ENCODE measurements at places on chromosomes 2 and 18.
A peak's percentile ranks its signal among the peaks of the same experiment; 100 is the strongest.

DNA sequence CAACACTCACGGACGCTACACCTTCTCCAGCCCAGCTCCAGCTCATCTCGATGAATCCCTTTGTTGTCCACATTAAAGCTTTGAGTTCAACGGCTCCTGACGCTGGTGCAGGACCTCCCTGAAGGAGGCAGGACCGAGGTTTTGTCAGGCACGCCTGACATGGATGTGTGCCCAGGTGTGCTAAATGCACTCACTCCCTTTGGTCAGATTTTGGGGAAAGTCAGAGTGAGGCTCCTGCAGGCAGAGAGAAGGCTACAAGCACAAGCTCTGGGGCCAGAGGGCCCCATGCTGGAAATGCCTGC, 78.6 kb downstream of the NDUFA10 start:
- DNase-seq = no peak

DNA sequence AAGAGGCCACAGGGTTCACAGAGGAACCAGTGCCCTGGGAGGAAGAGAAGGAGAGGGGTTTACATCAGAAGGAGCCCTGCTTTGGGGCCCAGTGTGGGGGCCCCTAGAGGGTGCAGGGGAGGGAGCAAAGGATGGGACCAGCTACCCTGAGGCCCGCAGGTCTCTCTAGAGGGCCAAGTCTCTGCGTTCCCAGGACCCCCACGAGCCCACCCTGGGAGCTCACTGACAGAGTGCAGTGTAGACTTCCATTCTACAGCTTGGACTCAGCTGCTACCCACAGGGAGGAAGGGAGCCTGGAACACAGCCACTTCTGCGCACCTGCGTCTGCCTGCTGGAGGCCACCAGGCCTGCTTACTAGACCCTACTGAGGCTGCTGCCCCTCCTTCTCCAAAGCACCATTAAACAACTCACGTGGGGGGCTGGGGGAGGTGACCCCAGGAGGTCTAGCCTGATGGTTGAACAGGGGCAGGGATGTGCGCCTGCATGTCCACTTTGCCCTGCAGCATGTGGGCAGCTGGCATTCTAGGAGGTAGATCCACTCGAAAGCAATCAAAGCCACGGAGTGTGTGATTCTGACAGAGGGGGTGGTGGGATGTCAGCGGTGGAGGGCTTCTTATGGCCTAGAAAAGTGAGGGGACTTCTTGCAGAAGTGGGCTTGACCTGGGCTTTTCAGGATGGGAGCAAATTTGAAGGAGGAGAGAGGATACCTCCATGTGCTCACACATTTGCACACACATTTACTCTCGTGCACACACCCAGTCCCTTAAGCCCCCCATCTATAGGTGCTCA, 90.2 kb downstream of the ZFP36L2 start:
- DNase-seq = no peak

GRCh38 chr2:70664525-70664924, 103.5 kb downstream of the ADD2 start:
- peak; percentile 6 for DNase-seq

DNA sequence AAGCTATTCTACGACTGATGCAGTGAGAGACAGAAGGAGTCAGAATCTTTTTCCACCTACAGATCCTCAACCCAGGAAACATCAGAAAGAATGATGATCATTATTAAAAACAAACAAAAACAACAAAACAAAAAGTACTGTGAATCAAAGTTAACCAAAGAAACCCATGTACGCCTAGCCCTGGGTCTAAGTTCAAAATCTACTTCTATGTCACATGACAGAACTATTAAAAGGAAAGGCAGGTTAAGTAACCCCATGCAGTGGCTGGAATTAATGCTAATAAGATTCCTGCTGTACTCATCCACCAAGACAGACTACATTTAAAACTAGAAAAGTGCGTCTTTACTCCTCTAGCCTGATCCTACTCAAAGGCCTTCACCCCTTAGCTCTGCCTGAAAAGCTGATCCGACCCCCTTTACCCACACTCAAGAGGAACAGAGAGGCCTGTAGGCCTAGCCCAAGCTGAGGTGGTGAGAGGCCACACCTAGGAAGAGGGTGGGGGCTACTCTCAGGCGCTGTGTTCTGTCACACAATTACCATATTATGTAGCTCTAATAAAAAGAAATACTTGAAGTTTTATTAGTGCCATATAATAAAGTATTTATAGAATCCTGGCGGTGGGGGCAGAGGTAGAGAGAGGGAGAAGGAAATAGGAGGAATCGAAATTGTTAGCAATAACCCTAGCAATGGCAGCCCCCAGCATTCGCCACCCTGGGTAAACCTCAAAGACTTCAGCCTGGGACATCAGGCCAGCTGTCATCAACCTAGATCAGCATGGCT, 37.1 kb downstream of the NHEJ1 start:
- DNase-seq = no peak

DNA sequence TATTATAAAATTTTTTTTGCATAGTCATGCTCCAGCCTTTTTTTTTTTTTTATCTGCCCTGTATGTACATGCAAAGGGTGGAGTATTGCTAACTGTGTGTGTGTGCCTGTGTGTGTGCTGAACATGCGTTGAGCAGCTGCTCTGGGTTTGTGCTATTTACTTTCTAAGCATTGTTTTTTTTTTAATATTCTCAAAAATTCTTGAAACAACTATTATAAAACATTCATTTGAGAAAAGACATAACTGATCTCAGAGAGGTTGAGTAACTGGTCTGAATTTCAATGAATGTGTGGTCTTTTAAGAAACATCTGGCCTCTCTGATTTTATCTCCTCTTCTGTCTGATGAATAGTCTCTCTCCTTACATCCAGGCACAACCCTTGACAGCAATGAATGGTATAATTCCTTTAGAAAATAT, 366.0 kb upstream of the SLC14A2 start:
- DNase-seq = no peak

DNA sequence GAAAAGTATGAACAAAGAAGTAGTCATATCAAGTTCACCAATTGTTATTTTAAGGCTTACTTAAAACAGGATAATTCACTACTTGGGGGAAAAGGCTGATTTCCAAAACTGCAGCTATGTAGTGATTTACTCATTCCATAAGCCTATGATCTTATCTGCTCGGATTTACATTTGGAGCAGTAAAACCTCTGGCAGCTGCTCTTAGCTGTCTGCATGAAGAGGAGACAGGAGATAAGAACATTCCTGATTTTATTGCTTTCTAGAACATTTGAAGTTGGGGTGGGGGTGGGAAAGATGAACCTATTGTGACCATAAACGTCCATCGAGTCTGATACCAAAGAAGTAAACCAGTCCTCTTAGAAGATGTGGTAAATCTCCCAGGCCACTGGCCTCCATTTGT, 120.9 kb downstream of the MMADHC start:
- DNase-seq = no peak

- DNase-seq = no peak
Measured at GRCh38 chr18:56632070-56633022, 6.0 kb downstream of the TXNL1 start.

GRCh38 chr2:175883586-175884194, 118.4 kb downstream of the LNPK start:
- DNase-seq = no peak

- no peak for DNase-seq
Measured at GRCh38 chr2:23456881-23457760, 72.1 kb downstream of the KLHL29 start.

DNA sequence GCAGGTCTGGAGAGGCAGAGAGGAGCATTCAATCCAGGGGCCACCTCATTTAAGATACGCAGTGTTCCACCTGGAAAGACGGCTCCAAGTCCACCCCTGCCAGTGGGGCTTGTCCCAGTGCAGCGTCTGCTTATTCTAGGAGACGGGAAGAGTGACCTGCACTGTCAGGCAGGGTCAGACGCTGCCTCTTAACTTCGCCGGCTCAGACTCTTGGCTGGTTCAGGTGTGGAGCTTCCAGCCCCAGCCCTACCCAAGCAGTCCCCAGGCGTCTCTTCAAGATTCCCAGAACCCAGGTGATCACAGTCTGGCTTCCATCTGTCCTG, 208.5 kb downstream of the TFCP2L1 start:
- DNase-seq = no peak

DNA sequence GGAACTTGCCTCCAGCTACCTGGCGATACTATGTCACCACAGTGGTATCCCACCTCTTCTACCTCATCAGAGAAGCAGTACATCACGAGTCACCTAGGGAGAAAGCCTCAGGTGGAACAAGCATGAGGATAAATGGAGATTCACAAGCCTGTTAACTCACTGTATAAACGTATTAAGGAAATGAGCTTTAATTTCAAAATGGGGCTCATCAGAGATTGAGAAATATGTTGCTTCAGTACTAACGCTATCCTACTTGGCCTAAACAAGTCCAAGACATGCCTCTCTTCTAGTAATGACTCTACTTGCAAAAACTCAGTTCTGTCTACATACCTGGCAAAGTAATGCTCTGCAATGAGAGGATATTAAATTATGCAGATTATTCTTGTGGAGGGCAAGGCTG, 4.3 kb downstream of the SLC39A6 start:
- no peak for DNase-seq

- no peak for DNase-seq
Measured at GRCh38 chr2:23486684-23487075, 101.7 kb downstream of the KLHL29 start.

GRCh38 chr2:101018934-101019333, 16.8 kb downstream of the RPL31 start:
- no peak for DNase-seq

DNA sequence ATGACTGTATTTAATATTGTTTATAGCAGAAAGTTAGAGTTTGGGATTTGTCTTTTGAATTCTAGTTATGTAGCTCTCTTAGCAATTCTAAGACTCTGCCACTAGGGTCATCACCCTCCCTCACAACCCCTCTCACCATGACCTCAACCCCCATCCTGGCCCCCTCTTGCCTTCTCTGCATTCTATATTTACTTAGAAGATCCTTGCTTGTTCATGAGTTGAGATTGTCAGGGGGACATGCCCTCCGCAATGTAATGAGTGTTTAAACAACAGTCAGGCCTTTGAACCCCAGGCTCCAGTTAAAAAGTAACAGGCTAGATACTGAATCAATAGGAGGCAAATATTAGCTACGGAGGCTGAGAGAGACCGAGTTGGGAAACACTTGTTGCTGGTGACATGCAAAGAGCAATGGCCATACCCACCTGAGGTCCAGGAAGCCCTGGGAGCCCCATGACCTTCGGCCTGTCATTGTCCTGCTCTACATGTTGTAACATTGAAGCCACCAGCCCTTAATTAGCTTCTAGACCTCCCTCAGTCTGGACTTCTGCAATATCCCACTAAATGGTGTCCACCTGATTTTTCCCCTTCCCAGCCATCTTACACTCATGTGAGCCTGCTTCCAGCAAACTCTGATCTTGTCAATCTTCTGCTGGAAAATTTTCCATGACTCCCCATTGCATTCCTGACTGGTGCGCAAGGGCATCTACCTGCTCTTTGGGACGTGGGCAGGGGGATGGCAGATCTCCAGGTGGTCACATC, 221.1 kb downstream of the ALPK2 start:
- DNase-seq = no peak

DNA sequence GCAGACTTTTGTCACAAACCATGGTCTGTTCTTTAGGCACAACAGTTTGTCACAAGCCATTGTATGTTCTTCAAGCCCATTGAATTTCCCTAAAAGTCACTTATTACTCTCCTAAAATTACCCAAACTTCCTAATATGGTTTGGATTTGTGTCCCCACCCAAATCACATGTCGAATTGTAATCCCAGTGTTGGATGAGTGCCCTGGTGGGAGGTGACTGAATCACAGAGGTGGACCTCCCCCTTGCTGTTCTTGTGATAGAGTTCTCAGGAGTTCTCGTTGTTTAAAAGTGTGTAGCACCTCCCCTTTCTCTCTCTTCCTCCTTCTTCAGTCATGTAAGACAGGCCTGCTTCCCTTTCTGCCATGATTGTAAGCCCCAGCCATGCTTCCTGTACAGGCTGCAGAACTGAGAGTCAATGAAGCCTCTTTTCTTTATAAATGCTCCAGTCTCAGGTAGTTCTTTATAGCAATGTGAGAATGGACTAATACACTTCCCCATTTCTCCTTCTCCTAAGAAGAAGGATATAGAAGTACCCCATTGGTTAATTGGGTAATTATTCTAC, 11.2 kb upstream of the GYPC start:
- no peak for DNase-seq

- DNase-seq = no peak
Measured at GRCh38 chr2:80703532-80703931, 399.0 kb upstream of the LRRTM1 start.

DNA sequence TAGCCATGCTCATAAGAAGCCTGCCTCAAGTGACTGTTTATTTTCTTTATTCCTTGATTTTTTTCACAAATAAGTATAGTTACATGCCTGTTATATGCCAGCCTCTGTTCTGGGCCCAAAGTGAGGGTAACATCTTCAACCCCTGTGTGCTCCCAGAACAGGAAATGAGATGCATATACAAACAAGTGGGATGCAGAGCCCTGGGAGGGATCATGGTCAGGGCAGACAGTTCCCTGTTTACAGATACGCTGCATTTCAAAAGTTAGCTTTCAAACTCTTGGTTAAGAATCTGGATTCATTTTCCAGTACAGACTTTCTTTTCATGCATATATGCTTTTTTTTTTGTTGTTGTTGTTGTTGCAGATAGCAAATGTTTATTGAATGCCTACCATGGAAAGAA, 24.4 kb downstream of the GPR39 start:
- DNase-seq = no peak

DNA sequence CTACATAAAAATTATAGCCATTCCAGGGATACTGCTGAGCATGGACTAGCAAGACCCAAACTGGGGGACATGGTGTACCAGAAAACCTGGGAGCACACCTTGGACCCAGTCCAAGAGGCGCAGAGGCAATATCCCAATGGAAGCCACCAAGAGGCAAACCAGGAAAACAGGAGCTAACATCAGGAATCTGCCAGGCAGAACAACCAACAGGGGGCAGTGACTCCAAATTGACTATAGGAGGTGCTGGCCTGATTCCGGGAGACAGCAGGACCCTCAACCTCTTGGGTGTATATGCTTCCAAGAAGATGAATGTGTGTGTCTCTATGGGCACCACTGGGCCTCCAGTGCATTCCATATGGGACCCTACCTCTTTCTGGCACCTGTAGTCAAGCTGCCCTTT, 172.7 kb upstream of the ARL4C start:
- no peak for DNase-seq

- no peak for DNase-seq
Measured at GRCh38 chr2:180953550-180953949, 26.9 kb upstream of the UBE2E3 start.

DNA sequence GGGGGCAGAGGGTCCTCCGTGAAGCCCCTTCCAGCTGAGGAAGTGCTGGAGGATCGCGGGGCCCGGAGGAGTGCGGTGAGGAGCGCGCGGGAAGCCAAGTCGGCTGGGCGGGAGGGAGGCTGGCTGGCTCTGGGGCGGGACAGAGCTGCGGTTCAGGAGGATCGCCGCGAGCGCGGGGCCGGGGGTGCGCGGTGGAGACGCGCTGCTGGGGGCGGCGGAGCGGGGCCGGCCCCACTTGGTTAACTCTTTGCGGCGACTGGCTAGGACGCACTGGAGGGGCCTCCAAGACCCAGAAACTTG, 464 bp downstream of the CYBRD1 start:
- DNase-seq = no peak

DNA sequence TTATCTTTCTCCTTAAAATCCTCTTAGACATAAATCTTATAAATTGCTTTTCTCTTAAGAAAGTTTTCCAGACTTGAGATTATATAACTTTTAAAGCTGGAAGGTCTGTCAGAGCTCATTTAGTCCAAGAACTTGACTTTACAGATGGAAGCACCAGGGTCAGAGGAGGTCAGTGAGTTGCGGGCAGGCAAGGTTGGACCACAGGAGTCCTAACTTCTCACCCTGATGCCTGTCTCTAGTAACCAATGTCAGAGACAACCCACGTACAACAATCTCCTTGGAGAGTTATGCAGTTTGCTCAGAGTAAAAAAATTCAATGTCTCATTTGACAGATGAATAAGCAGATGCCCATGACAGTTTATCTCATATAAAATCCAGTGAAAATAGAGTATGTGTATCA, 203.9 kb downstream of the DLGAP1 start:
- no peak for DNase-seq

GRCh38 chr2:4140281-4140970, 437.1 kb downstream of the DCDC2C start:
- DNase-seq = no peak
